RWPE1 (cell line): ENCODE measurements at places on chromosomes 7 and 10.

GRCh38 chr10:118522791-118523498 lies 72.5 kb downstream of the PRLHR start:
- peak; percentile 95 for DNase-seq

DNA sequence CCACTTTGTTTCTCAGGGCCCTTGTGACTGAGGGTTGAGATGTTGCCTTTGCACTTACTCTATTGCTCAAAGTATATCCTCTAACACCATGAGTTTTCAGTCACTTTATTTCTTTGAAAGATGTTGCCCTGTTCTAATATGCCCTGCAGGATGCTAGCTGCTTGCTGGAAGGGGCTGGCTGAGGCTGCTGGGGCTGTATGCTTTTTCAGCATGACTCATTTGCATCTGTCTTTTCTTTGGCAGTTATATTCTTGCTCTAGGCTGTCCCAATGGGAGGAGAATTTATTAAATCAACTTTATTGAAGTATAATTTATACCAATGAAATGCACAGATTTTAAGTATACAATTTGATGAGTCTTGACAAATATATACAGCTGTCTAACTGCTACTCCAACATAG lies 157.7 kb downstream of the PLPP4 start:
- DNase-seq = no peak

GRCh38 chr10:84076540-84077195 lies 62.6 kb upstream of the GHITM start:
- no peak for DNase-seq

GRCh38 chr10:132408823-132409666 lies 12.0 kb downstream of the PWWP2B start:
- no peak for DNase-seq

GRCh38 chr10:119762805-119763798 lies 37.3 kb downstream of the INPP5F start:
- no peak for DNase-seq

GRCh38 chr7:155870334-155871180 lies 58.3 kb upstream of the SHH start:
- no peak for DNase-seq
